ENCODE measurements at places on chromosomes 7 and 10. TPM values are rescaled to one million over a fixed set of nuclear protein-coding genes. Genes with fewer than 3 reads are reported as not detected.

GRCh38 chr7:4147926-4148620 is 534.0 kb upstream of the FOXK1 start:
- H3K27ac ChIP-seq: no peak overlapping the region
- no peaks in the 10 kb centered on the region for H3K36me3 ChIP-seq
- no peaks in the 10 kb centered on the region for H3K27me3 ChIP-seq
- DNase-seq: no peak

GRCh38 chr10:43172645-43173044 is 34.4 kb downstream of the CSGALNACT2 start:
- no peaks in the 10 kb centered on the region for H3K4me1 ChIP-seq
- peaks cover 11% of the 10 kb centered on the region for H3K36me3 ChIP-seq
- no peak overlapping the region for H3K27ac ChIP-seq
- DNase-seq: no peak
- no peaks in the 10 kb centered on the region for H3K27me3 ChIP-seq

DNA sequence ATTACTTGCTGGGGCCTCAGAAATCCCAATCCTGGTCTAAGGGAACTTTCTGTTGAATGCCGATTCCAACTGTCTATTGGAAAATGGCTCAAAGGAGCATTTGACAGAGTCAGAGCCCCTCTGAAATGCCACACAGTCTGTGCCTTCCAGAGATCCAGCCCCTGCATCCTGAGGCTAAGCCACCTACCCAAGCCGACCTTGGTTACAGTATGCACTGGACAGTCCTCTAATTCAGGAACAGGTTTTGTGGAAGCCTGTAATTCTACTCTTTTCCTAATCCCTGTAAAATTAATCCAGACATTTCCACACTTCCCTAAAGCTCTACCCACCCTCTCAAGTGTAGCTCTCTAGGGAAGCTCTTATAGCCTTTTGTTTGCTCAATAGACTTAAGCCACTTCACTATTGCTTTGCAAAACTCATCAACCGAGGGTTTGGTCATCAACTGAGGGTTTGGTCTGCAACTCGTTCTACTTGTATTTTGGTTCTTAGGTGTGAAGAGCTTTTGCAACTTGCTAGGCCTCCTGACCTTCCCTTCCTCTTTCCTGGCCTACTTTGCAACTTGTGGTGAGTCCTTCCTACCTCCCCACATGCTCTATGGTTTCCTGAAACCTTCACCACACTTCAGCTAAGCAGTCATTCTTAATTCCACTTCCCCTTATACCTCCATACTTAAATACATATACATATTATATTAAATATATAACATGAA is 364.8 kb downstream of the SFMBT2 start:
- no peak for DNase-seq
- peaks cover 2% of the 10 kb centered on the region for H3K27me3 ChIP-seq
- H3K4me3 ChIP-seq: no peak overlapping the region
- no peak overlapping the region for H3K27ac ChIP-seq

Gene RNF133
- 0.30 TPM for total RNA-seq

Gene VSTM2A
- total RNA-seq: 0.20 TPM

Gene HOXA13
- not detected for total RNA-seq

Gene TAS2R41
- total RNA-seq: not detected

Gene ZMIZ1
- total RNA-seq: 45.5 TPM

Gene TRIM56
- 24.4 TPM for total RNA-seq

Gene BLNK
- not detected for total RNA-seq

Data from astrocyte (in vitro differentiated cells and primary cell).